G401 (cell line): ENCODE measurements at places on chromosomes 2 and 18.

GRCh38 chr2:46385786-46386577 is 88.8 kb downstream of the EPAS1 start:
- DNase-seq: no peak

- no peak for DNase-seq
These were observed 14.9 kb upstream of the ECEL1 start for GRCh38 chr2:232502511-232502910.

- no peak for DNase-seq
These were observed 80.9 kb downstream of the ASAP2 start for GRCh38 chr2:9287400-9288045.

DNA sequence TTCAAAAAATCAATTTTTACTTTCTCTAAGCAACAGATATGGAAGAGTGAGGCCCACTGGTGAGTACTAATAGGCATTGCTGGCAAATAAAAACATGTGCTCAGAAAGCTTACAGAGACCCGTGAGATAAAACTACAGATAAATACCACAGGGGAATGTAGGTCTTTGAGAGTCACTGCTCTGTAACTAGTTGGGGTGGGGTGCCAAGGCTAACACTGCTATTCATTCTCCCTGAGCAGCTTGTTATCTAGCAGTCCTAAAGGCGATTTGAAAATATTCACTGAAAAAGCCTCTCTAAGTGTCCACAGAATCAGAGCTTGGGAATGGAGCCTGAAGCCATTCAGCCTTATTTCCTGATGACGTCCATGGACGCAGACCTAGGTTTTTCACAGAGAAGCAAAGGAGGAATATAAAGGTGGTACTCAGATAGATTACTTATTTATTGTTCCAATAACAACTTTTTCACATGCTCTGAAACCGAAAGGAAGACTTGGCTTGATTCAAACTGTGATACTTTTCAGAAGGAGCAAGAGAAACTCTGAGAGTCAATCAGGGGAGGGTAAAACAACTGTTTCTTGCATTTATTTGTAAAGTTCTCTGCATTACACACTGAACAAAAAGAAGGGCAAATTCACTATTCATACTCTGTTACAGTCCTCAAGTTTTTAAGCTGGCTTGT is 188.4 kb downstream of the PPP1R1C start:
- no peak for DNase-seq

- DNase-seq: no peak
These were observed 27.4 kb downstream of the TFPI start for GRCh38 chr2:187526792-187527191.

DNA sequence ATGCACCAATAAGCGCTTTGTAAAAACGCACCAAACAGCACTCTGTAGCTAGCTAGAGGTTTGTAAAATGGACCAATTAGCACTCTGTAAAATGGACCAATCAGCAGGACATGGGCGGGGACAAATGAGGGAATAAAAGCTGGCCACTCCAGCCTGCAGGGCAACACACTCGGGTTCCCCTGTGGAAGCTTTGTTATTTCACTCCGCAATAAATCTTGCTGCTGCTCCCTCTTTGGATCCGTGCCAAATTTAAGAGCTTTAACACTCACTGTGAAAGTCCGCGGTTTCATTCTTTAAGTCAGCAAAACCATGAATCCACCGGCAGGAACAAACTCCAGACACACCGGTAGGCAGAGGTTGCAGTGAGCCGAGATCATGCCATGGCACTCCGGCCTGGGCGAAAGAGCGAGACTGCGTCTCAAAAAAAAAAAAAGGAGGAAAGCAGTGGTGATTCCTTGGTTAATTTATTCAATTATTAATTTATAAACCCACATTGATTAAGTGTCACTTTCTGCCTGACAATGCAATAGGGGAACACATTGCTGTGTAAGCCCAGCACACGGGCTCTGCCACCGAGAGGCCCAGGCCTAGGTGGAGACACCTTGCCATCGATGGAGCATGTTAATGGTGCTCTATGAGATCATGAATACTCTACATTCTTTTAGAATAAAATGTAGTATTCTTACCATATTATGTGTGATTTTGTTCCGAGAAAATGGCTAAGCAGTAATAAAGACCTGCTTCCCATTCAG is 687.6 kb upstream of the HS6ST1 start:
- DNase-seq: no peak

- no peak for DNase-seq
These were observed 28.6 kb downstream of the LRATD1 start for GRCh38 chr2:14661163-14661562.

GRCh38 chr2:112342067-112342550 is 66.7 kb downstream of the ZC3H6 start:
- DNase-seq: no peak

DNA sequence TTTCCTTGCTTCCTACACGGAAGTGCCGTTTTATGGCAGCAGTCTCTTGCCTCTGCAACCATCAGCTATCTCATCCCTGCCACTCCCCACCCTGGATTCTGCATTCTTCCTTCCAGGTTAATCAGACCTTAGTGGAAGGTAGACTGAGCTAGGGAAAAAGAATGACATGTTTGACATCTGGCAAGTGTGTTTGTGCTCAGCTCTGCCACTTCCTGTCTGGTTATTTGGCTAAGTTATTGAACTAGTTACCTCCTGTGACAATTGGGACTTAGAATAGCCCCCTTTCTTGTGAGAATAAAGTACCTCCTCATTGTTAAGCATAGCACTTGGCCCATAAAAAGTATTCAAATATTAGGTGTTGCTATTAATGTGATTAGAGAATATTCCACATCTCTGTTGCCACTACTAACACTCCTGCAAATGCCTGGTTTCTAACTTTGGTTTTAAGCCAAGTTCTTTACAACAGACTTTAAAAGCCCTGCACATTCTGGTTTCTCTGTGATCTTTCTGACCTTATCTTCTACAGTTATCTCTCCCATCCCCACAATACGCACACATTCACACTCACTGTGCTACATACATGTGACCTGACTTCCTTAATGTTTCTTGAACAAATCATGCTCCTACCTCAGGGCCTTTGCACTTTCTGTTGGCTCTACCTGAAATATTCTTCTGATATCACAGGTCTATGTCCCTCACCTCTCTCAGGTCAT is 10.8 kb upstream of the MAPRE2 start:
- DNase-seq: no peak

- DNase-seq: peak; percentile 82
These were observed 147.1 kb upstream of the FHL2 start for GRCh38 chr2:105545730-105546627.

DNA sequence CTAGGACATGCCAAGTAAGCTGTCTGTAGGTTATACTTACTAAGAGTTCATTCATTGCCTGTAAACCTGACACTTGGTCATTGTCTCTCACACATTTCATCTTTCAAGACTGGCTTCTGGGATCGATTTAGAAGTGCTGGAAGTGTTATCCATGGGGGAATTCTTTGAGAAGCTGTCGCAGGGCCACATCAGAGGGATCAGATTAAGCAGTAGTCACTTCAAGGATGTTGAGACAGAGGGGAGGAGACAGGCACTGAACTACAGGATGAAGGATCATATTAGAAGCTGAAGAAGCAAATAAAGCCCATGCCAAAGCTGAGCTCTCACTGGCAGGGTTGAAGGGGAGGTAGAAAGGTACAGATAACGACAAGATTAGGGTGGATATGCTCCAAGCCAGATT is 49.0 kb downstream of the CDK15 start:
- no peak for DNase-seq

DNA sequence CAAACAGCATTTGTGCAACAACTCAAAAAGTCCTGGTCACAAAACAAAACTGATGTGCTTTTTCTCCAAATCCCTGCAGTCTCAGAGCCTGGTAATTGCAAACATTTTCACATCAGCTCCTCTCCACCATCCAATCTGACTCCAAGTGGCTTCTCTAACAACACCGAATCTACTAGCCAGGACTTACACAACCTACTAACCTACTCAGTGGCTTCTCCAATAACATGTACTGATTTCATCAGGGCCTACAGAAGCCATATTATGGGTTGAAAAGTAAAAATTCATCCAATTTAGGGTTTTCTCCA is 104.3 kb downstream of the COLEC12 start:
- no peak for DNase-seq
